ENCODE measurements at places on chromosomes 12 and 14. TPM values are rescaled to one million over a fixed set of nuclear protein-coding genes. Genes with fewer than 3 reads are reported as not detected.

GRCh38 chr14:101457301-101457935 is 103.9 kb upstream of the DIO3 start:
- DNase-seq: no peak

- no peak for DNase-seq
Observed at GRCh38 chr12:28708918-28709371, 440.1 kb upstream of the FAR2 start.

DNA sequence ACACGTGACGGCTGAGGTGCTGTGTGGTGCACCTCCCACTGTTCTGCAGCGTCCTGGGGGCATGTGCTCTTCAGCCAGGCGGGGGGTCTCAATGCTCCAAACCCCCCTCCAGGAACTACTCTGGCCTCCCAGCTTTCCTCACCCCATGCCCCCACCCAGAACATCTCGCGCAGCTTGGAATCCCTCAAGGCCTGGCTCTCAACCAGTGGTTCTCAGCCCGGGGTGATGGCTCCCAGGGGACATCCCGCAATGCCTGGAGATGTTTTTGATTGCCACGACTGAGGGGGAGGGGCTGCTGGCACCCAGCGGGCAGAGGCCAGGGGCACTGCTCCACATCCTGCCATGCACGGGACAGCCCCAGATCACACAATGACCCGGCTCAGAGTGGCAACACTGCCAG is 78.9 kb upstream of the DICER1 start:
- DNase-seq: no peak

DNA sequence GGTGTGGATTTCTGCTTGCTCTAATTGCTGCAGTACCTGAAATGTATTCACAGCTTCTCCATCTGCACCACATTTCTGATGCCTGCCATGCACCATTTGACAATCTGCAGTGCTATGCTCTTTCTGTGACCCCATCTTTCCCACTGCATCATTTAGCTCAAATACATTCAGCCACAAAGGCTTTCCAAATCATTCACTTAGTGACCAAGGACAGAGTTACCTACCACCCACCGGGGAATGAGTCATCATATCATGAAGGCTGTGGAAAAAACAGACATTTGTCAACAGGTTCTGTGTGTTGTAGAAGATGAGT is 465.5 kb upstream of the ATP2B1 start:
- no peak for DNase-seq

DNA sequence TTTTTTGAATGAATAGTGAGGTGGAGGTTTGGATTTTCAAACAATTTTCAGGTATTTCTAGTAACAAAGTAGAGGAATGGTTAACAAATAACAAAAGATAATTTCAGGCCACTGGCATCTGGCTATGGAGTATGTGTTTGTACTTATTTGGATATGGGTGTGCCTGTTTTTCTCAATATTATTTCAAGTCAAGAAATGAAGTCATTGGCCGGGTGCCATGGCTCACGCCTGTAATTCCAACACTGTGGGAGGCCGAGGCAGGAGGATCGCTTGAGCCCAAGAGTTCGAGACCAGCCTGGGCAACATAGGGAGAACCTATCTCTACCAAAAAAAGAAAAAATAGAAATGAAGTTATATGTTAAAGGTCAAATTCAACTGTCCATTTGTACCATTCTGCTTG is 13.9 kb downstream of the SLC35E3 start:
- DNase-seq: no peak

DNA sequence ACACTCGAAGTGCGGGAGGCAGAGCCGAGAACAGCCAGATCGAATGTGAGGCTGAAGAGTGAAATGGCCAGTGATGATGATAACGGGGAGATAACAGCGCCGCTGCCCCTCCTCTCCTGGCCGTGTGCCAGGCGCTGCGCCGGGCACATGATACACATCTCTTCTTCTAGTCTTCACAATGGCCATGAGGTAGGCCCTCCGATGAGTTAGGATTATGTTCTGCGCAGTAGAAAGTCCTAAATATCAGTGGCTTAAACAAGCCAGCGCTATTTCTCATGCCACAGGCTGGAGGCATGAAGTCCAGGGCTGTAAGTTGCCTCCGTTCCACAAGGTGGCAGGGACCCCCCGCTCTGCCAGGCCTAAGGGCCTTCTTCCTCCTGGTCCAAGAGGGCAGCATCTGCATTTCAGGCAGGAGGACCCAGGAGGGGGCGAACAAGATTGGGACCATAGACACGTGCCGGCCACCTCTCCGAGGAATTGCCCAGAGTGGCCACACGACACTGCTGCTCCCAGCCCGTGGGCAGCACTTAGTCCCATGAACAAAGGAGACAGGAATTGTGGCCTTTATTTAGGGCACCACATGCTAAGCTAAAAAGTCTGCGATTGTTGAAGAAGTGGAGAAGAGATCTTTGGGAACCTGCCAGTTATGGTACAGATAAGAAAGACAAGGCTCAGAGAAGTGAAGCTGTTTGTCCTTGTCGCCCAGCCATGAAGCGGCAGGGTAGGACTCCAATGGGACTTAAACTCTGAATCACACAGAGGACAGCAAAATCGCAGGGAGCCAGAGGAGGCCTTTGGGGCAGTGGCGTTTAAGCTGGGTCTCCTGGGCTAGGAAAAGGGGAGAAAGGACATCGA is 10.9 kb upstream of the HVCN1 start:
- DNase-seq: no peak

- no peak for DNase-seq
Observed at GRCh38 chr14:39035336-39035735, 67.7 kb downstream of the SEC23A start.

DNA sequence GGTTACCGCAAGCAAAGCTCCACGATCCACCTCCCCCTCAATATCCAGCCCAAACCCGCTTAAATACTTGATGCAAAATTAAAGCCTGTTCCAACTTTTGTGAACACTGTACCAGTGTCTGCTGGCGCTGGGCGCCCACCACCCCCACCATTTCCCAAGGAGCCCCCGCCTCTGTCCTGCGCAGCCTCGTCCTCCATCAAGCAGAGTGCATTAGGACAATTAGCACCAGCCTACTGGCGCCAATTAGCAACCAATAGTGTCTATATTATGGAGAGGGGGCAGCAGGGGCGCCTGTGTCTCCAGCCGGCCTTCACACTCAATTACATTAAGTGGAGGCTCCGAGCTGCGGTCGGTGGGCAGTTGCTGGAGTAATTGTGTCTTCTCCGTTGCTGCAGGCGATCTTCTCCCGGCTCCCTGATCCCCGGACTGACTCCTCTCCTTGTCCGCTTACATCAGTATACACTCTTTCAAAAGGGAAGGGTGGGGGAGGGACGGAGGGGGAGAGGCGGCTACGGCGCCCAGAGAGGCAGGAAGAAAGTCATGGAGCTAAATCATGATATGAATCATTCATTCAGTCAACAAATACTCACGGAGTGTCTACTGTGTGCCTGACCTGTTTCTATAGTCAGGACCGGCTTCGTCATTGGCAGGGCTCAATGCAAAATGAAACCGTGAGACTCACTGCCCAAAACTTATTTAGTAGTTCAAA is 707.3 kb downstream of the MED13L start:
- DNase-seq: no peak

DNA sequence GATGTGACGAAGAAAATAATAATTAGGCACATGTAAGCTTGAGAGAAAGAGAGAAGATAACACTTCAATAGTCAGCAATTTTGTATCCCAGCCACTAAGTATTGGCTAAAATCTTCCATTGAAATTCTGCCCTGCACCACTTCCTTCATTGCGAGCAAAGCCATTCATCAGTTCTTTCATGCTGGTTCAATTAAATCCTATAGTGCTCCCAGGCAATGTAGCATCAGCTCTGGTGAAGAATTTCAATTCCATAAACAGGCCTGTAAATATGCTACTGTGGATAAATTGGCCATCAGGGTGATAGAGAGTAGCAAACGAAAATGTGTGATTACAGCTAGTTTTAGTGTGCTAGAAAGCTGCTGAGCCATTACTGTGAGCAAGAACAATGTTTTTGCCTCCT is 24.7 kb downstream of the RPL10L start:
- DNase-seq: no peak

- DNase-seq: no peak
Observed at GRCh38 chr12:5706247-5706646, 238.8 kb downstream of the ANO2 start.

DNA sequence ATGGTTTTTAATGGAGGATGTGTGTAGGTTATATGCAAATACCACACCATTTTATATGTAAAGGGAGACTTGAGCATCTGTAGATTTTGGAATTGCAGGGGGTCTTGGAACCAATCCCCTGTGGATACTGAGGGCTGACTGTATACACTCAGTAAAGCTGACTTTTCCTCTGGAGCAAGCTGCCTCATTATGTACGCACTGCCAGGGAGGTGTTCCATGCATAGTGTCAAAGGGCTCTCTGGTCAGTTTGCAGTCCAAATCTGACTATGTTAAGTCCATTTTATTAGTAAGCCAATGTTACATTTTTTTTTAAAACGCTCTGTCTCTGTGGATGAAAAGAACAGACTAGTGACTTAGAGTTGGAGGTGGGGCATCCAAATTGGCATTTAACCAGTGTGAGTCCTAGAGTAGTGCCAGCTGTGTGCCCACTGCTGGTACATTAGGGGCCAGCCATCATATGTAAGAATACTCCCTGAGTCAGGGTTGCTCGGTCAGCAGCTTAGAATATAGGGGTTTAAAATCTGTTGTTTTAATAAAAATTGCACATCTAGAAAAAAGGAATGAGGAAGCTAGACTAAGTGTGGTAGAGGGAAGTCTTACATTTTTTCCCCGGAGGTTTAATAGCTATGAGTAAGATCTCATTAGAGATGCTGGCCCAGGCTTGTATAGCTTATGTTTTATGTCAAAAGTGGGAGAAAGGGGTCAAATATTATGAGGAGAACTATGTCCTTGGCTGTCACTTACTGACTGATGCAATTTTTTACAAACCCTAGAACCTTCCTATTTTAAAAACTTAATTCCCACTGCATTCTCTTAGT is 87.0 kb downstream of the TESC start:
- DNase-seq: no peak

DNA sequence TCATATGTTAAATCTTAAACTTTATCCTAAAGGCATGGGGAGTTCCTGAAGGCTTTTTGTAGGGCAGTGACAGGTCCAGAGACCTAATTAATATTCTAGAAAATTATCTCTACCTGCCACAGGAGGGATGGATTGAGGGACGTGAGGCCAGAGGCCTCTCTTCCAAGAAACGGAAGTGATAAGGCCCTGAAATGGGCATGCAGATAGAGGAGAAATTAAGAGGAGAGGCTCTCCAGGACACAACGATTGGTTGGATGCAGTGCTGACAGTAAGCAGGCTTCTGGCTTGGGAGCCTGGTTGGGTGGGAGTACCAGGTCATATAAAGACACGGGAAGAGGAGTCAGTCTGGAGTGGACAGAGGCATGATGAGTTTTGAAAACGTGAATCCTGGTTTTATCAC is 3.1 kb upstream of the BORCS5 start:
- no peak for DNase-seq

- no peak for DNase-seq
Observed at GRCh38 chr12:118436002-118436730, 59.8 kb downstream of the SUDS3 start.

GALNT6 gene
- total RNA-seq: 8.0 TPM

SLC22A17 gene
- 17.7 TPM for total RNA-seq

ALG10 gene
- 7.9 TPM for total RNA-seq

SARNP gene
- 49.8 TPM for total RNA-seq
